Fibroblast of skin of right quadriceps (primary cell): ENCODE measurements at places on chromosomes 11 and 22.

DNA sequence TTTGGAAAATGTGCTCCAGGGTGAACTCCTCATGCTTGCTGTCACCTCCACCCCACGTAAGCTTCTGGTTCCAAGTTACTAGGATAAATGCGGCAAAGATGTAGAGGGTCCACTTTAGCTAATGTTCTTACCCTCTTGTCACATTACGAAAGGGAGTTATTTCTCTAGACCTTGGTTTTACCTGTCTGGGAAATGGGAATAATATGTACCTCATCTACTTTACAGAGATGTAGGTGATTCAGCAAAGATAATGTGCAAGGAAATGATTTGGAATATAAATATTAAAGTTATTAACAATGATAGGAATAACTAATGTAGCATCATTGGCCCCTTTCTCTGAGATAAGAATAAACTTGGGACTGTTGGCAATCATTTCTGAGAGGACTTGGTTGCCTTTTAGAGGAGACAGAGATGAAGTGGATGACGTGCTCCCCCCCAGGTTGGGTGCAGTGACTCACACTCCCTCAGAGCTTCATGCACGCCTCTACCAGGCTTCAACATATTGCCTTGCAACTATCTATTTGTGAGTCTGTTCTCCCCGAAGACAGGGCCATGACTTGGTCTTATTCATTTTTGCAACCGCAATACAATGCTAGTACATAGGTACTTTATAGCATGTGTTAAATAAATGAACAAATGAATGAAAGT, 97.1 kb downstream of the ME3 start:
- peak; percentile 45 for DNase-seq

GRCh38 chr11:3074912-3075589, 17.8 kb upstream of the CARS1 start:
- no peak for DNase-seq

- no peak for DNase-seq
Measured at GRCh38 chr11:68541991-68542390, 81.4 kb downstream of the PPP6R3 start.

GRCh38 chr11:61814247-61814957, 2.4 kb downstream of the FADS1 start:
- peak; percentile 32 for DNase-seq

DNA sequence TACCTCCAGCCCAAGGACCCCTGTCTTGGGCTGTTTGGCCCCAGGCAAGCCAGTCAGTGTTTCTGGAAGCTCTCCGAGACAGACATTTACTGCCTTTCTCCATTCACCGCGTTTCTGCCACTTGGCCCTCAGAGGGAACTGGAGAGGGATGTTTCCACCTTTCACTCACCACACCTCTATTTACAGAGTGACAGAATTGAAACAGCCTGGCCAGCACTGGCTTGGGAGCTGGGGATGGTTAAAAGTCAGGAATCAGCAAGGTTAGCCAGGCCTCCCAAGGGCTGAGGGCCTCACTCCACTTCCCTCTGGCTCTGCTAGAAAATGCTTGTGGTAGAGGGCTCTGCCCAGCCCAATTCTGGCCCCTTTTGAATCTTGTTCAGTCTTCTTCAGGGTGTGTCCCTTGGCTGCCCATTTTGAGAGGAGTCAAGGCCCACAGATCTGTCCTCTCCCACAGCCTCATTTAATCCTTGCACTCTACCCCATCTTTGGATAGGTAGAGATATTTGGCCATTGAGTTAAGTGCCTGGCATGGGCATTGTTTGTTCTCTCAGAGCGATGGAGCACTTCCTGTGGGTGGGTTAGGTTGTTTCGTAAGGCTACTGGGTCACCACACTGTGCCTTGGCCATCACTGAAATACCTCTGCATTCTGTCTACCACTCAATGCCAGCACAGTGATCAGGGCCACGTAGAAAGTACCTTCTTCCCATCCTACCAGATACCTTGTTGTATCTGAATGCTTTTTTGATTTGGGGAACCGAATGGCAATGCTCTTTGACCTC, 119.2 kb downstream of the MICAL2 start:
- no peak for DNase-seq

- no peak for DNase-seq
Measured at GRCh38 chr11:118252688-118253087, 523 bp upstream of the MPZL3 start.

DNA sequence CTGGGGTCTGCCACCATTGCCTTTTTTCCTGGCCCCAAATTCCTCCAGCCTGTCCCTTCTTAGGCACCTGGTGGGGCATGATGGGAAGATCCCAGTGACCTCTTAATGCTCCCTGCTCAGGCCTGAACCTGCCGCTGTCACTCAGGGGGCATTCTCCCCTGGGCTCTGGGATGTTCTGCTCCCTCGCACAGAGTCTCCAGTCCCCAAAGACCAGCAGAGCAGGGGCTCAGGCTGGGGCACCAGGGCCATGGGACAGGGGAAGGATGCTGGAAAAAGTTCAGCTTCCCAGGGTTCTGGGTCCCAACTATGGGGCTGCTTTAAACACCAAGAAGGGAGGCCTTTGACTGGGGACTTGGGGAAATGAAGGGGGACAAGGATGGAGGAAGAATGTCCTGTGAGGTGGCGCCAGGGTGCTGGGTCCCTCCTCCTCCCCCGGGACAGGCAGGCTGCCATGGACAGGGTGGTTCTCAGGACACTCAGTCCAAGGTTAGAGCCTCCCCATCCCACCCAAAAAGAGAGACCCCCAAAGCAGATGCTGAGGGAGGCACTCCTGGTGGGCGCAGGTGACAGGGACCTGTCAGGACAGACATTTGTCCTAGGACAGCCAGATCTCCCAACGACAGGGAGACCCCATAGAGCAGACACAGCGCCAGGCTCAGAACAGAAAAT, 30.8 kb downstream of the IGLL5 start:
- no peak for DNase-seq

DNA sequence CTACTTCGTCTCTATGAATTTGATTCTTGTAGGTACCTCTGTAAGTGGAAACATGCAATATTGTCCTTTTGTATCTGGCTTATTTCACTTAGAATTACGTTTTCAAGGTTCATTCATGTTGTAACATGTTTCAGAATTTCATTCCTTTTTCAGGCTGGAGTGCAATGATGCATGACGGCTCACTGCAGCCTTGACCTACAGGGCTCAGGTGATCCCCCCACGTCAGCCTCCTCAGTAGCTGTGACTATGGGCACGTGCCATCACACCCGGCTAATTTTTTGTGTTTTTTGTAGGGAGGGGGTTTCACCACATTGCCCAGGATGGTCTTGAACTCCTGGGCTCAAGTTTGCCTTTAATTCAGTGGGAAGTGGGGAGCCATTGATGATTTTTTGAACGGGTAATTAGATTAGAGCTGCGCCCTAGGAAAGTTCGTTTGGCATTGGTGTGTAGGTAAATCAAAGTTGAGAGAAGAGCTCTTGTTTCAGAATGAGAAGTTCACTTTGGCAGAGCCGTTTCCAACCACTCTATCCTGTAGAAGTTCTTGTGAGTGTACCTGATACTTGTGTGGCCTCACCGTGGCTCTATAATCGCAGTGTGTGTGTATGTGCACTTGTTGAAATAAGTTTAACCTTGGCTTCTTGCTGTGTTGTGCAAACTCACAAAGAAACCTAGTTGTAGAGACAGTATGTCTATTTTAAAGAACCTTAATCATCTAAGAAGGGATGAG, 115.9 kb downstream of the NAV2 start:
- DNase-seq: no peak

DNA sequence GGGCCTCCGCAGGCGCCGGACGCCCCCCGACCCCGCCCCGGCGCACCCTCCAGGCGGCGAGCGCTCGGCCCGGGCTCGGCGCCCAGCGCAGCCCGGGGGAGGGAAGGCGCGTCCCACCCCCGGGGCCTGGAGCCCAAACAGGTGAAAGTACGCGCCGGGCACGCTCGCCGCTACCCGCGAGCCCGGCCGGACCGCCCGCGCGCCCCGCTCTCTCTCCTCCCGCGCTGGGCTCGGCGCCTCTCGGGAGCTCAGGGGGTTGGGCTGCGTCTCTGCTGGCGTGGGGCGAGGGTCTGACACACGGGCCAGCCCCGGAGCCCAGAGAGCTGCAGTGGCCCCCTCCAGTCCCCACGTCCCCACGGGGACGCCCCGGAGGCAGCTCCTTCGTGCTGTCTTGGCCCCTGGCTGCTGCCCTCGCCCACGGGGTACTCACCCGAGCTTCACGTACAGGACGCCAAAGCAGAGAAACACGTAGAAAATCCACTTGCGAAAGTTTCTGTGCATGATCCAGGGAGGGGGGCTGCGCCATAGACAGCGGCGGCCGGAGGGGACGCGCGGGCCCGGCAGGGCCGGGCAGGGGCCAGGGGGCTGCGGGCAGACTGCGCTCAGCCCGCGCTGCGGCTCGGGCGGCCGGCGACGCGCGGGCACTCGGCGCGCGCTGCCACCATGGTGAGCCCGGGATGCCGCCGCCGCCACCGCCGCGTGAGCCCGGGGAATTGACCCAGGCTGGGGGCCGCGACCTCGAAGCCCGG, 534 bp downstream of the WNT7B start:
- DNase-seq: no peak
